ENCODE measurements at places on chromosomes 1 and 21.

- no peak for DNase-seq
Measured at GRCh38 chr1:95584315-95584714, 350.3 kb downstream of the RWDD3 start.

- no peak for DNase-seq
Measured at GRCh38 chr1:152501704-152502103, 8.9 kb upstream of the LCE5A start.

GRCh38 chr1:245245021-245245667 is 90.4 kb downstream of the KIF26B start:
- no peak for DNase-seq

DNA sequence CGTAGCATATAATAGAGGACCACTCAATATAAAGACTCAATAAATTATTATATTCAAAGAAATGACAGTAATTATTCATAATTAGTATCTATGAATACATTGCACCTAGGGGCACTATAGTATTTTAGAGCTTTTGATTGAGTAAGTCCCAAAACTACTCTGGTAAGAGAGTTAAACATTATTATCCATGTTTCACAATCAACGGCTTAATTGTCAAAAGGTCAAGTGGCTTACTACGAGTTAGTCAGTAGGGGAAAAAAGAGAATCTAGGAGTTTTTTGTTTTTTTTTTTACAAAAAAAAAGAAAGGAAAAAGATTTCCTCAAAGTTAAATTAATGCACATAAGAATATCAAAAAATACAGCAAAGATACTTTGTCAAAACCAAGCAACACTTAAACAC is 20.4 kb upstream of the LAMC1 start:
- DNase-seq, result no peak

DNA sequence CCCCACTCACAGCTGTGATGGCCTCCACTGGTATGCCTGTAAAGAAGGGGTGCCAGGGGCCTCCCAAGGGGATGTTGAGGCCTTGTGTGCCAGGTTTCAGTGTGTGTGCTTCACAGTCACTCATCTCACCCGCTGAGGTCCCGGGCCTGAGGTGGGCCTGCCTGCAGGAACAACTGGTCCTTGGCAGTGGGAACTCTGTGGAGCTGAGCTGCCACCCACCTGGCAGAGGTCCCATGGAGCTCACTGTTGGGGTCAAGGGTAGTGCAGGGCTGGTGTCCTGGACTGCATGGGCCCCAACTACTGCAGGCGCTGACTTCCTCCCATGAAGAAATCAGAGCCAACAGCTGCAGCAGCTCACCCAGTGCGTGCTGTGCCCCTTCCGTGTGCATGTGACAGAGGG is 17.3 kb upstream of the ZNF678 start:
- no peak for DNase-seq

DNA sequence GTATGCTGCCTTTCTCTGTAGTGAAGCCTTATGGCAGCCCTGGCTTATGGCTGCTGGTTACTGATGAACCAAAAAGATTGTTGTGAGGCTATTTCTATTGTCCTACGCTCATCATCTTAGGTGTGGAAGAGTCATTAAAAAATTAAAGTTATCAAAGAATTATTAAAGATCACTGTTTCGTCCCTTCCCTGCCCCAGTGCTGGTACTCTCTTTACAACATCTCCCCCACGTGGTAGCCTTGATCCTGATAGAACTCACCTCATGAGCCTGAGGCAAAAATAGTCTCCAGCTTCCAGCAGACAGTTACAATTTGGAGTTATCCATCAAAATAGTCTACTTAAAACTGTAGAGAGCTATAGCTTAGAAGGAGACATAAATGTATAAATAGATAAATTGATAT is 201.5 kb downstream of the S1PR1 start:
- no peak for DNase-seq

GRCh38 chr21:41295721-41296254 is 20.8 kb upstream of the FAM3B start:
- DNase-seq, result no peak

- no peak for DNase-seq
Measured at GRCh38 chr1:145916745-145917144, 1.8 kb downstream of the PEX11B start.

GRCh38 chr1:154469844-154470560 is 32.0 kb upstream of the TDRD10 start:
- no peak for DNase-seq

- no peak for DNase-seq
Measured at GRCh38 chr1:160993544-160994193, 27.3 kb downstream of the F11R start.

- DNase-seq, result no peak
Measured at GRCh38 chr1:61602663-61603062, 122.3 kb downstream of the TM2D1 start.

DNA sequence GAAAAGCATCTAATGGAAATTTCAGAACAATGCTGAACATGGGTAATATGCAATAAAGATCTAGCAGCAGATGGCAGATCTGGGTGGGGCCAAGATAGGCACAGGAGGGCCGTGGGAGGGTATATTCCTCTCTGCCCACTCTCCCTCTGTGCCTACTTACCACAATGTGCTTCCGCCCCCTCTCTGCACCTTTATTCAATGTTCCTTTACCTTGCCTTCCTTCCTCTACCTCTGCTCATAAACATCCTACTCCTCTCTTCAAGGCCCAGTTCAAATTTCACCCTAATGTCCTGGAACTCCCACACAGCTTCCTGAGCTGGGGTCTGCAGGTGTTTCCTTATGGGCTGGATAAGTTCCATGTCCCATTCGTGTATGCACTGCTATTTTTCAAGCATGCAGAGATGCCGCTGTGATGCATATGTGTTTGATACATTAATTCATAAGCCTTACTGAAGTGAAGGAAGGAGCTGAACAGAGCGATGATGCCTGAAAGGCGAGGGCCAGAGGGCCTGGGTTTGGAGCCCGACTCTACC is 65.6 kb upstream of the EDEM3 start:
- DNase-seq, result no peak

DNA sequence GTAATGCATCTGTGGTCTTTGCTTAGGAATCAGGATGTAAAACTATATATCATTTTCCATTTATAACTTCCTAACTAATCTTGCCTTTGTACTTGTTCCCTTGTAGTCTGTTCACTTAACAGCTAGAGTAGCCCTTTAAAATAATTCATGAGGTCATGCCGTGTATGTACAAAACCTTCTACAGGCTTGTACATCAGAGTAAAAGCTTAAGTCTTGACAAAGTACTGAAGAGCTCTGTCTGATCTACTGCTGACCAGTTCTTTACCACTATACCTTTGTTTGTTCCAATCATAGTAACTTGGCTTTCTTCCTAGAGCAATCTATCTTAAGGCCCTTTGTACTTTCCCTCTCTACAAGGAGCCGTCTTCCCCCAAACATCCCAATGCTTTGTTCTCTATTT is 90.7 kb upstream of the KIAA1614 start:
- DNase-seq, result no peak

DNA sequence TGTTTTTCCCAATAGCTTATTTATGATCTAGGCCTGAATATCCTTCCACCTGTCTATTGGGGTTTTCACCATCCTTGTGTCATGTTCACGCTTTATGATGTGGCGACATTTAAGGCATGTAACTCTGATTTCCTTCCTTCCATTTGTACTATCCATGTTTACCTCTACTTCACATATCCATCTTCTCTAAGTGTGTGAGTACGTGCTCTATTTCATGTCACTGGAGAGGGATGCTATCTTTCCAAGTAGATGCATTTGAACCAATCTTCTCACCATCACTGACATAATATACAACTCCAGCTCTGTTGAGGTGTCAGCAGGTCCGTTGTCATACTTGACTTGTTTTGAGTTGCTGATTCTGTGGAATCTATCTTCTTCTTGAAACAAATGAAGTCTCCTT is 283.2 kb downstream of the PTBP2 start:
- DNase-seq, result no peak

DNA sequence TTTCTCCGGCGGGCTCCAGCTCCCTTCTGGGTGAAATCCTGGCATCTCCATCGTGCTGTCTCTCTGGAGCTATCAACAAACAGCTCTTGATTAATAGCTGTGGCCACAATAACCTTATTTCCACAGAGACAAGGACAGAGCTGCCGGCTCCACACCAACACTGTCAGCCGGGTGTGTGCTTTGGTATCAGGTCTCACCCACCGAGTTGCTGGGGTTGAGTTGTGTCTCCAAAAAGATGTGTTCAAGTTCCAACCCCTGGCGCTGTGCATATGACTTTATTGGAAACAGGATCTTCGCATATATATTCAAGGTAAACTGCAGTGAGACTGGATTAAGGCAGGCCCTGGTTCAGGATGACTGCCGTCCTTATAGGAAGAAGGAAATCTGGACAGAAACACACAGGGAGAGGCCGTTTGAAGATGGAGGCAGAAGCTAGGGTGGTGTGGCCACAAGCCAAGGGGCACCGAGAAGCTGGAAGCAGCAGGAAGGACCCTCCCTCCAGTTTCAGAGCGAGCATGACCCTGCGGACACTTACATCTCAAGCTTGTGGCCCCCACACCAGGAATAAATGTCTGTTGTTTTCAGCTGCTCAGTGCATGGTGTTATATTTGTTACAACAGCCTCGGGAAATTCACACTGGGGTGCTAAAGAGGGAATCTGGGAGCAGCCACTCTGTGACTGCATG is 88.4 kb upstream of the TMPRSS2 start:
- no peak for DNase-seq

DNA sequence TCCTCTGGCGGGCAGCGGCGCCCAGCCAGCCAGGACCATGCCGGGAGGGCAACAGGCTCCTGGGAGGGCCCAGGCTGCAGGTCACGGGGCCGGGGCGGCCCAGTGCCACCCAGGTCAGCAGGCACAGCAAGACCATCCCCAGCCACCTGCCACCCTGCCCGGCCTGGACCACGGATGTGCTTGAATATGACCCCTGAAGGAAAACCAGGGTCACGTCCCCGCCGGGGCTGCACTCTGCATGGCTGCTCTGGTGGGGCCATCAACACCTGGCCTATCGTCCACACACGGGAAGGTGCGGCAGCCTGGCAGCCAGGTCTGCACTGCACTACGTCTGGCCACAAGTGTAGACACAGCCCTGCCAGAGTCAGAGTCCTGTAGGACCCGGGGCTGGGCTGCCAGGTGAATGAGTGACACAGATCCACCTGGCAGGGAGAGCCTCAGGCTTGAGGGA is 6.9 kb downstream of the WNT9A start:
- no peak for DNase-seq

DNA sequence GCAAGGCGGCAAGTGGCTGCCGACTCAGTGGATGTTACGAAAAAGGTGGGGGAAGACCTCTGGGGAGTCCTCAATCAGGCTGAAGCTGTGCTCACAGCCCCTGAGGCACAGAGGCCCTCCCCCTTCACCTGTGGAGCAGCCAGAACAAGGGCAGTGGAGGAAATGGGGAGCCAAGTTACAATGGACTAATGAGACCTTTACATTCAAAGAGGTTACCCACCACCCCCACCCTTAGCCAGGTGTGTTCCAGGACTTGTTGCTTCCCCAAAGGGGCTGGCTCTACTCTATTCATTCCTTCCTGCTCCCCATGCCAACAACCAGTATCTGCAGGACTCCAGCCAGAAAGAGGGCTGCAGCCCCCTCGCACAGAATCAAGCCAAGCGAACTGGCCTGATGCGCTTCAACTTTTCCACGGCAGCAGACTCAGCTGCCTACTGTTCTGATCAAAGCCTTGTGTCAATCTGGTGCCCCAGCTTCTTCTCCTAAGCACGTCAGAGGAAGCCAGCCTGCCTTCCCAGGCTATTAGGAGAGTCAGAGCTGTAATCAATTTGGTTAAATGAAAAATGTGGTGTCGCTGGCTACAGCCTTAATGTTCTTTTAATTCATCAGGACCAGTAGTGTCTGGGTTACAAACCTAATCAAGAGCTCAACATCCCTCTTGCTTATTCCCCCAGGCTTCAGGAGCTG is 1.8 kb upstream of the SYT2 start:
- DNase-seq, result no peak

- no peak for DNase-seq
Measured at GRCh38 chr1:21378705-21379494, 61.0 kb upstream of the NBPF3 start.

- no peak for DNase-seq
Measured at GRCh38 chr1:232036181-232036933, 409.8 kb downstream of the DISC1 start.

DNA sequence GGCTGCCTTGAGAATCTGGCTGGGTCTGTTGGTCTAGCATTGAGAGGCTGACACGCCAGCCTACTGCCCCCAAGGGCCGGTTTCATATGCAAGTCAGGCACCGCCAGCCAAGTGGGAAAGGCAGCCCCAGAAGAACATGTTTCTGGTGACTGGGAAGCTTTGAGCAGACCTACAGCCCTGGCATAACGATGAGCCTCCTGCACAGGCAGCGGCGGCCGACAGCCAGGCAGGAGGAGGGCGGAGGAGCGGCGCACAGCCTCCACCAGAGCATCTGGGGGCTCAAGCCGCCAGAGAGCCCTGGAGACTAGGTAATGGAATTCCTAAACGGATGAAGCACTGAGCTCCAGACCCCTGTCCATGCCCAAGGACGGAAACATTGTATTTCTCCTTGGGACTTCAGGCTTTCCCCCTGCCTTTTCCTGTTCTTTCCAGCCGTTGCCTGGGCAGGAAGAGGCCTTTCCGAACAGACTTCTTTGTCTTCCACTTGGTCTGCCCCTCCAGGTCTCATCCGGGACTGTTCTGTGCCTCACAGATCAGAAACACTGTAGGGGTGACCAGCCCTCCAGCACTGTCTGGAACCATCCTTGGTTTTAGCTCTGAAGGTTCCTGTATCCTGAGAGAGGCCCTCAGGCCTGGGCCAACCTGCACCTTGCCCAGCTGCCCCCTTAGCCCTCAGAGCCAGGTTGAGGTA is 59.5 kb downstream of the IRF2BP2 start:
- no peak for DNase-seq

DNA sequence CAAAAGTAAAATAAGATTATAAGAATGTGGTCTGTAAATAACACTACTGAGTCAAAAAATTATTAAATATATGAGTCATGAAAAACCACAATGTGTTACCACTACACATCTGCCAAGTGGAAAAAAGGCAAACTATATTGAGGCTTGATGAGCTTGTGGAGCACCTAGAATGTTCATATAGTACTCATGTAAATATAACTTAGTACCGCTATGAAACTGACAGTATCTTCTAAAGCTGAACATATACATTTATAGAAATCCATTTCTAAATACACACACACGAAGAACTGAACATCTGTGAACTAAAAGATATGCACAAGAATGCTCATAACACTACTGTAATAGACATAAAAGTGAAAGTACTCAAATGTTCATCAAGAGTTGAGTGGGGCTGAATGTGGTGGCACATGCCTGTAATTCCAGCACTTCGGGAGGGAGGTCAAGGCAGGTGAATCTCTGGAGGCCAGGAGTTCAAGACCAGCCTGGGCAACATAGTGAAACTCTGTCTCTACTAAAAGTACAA is 18.5 kb upstream of the GBP3 start:
- DNase-seq, result no peak

DNA sequence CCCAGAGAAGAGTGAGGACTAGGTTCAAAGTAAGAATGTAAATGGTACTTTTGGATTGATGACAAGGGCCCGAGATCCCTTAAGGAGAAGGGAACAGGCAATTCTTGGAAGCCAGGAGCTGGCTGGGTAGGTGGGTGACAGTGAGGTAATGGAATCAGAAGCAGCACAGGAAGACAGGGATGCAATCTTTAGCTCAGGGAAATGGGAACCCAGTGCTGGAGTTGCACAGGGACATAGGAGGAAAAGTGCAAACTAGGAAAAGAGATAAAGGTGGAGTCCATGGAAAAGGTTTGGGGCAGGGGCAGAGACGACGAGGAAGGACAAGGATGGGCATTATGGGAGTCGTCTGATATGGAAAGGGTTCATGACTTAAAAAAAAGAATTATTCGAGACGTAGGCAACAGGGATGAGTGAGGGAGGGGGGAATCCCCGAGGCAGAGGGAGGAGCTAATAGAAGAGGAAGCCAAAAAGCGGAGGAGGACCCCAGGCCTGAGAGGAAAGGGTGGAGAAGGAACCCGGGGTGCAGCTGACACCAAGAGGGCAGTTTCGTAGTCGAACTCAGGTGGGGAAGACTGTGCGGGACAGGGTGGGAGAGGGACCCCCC is 495 bp downstream of the PI4KB start:
- DNase-seq, result no peak
